Aorta (tissue), 5 donors: ENCODE measurements at places on chromosomes 6 and 20. TPM values are rescaled to one million over a fixed set of nuclear protein-coding genes. Genes with fewer than 3 reads are reported as not detected.
A peak's percentile ranks its signal among the peaks of the same experiment; 100 is the strongest.

The PHACTR2 gene
- total RNA-seq = 87.1 TPM

DNA sequence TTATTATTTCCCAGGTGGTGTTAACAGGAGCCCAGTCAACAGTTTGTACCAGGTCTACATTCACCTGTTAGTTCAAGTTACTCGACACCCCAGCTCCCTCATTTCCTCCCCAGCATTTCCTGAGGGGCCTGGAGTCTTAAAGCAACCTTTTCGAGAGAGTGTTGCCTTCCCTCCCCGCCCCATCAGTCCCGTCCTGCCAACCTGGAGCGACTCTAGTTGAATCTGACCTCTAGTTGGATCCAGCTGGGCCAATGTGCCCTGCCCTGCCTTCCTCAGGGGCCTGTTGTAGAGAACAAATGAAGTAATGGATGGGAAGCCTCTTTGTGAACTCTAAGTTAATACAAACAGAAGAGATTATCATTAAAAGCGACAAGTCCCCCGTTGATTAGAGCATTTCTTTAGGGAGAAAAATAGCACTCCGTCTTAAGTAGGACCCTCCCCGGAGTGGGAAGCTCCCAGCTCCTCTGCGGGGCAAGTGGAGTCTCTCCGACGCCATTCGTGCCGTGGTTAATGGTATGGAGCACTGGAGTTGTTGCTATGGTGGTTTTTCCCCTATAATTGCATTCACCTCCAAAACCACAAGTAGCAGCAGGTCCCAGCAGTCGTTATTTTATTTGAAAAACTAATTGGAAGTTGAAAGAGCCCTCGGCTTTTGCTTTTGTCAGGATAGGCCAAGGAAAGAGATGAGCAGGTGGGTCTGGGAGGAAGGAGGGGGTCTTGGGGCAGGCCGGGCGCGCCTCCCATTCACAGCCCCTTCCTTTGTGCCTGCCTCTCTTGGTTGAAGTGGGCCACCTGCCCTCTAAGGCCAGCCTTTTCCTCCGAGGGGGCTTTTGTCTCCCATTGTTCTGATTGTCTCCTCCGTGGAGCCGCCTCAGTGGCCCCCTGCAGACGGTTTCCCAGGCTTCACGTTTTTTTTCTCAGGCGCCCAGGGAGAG is 16.1 kb downstream of the GHRH start:
- no peak for DNase-seq

The MYH7B gene
- total RNA-seq = 0.57 TPM

The EYS gene
- not detected for total RNA-seq

The CNBD2 gene
- total RNA-seq = 2.0 TPM

GRCh38 chr6:158418501-158418900 is 106.2 kb downstream of the TULP4 start:
- no peak for DNase-seq

- peak; percentile 69 for DNase-seq
Observed at GRCh38 chr6:169725125-169726048, 1.1 kb upstream of the PHF10 start.

DNA sequence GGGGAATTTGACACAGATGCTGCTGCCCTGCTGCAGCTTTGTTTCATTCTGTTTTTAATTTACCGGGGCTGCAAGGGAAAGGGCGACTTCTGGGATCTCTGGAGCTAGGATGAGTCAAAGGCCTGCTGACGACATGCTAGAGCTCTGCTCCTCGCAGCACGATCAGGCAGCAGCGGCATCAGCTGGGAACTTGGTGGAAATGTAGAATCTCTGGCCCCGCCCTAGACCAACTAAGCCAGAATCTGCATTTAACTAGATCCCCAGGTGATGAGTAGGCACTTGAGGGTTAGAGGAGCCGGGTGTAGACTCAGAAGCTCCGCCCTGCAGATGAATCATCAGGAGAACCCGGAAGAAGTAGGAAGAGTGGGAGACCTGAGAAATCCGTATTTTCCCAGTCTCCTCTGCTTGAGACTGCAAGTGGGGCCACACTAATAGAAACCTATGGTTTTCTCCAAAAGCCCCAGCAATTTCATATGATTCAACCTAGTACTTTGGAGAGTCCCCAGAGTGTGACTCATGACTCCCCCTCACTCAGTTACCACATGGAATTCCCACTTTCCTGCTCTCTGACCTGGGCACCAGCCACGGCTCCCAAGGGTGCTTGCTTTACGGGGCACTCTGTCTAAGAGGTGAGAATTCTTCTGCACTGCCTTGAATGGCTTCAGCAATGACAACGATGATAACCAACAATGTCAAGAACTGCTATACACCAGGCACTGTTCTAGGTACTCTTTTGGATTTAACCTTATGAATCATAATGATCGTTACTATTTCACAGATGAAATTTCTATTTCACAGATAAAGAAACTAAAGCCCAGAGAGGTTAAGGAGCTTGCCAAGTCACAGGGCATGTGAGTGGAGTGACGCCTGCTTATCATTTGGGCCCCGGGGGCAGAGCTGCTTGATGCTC is 18.1 kb downstream of the TUBB2B start:
- no peak for DNase-seq

The DACT2 gene
- 0.48 TPM for total RNA-seq

DNA sequence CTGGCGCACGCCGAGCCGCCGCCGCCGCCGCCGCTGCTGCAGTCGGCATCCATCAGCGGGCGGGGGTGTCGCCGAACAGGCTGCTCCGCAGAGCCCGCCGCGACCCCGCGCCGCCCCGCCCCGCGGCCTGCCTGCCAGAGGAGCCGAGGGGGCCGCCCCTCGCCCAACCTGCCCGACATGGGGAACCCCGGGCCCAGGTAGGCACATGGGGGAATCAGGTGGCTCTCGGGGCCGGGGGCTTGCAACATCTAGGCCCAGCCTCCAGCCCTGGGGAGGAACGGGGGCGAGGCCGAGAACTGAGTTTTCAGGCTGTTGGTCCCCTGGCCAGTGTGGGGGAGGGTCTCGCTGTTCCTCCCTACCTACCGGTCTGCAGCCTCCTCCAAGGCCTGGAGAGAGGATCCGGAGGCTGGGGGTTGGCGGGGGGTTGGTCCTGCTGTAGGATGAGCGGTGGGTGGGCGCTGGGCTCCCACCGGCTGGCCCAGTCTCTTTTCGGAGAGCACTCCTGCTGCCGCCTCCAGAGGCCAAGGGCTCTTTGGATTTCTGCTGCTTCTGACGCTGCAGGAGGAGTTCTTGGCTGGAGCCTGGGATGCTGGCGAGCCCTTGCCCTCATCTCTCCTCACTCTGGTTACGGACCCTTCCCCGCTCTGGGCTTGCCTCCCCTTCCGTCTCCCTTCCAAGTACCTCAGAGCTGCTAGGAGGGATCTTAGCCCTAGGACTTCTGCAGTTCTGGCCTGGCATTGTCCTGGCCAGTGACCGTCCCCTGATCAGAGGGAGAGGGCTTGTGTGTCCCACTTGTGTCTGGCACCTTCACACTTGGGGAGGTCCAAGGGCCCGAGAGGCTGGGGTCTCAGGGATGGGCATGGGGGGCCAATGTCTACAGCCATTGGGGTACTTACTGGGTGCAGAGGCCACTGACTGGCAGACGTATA is at the start of gene EPB41L1:
Gene EPB41L1, plus strand, starts transcription at position 41 of the 929 bp plus-strand sequence. CDS start 19,038 bp downstream, outside the sequence.
- DNase-seq = no peak

The TMEM14C gene
- 72.8 TPM for total RNA-seq

- DNase-seq = no peak
Observed at GRCh38 chr6:15620611-15621010, 42.2 kb downstream of the DTNBP1 start.

- DNase-seq = no peak
Observed at GRCh38 chr6:68196645-68197044, 438.4 kb upstream of the ADGRB3 start.

The SRMS gene
- not detected for total RNA-seq

The E2F1 gene
- total RNA-seq = 1.5 TPM

The TBXT gene
- not detected for total RNA-seq

The CAGE1 gene
- total RNA-seq = not detected

The AVP gene
- total RNA-seq = not detected

The TCF21 gene
- total RNA-seq = 0.29 TPM

GRCh38 chr6:158789115-158789917 is 29.9 kb downstream of the EZR start:
- DNase-seq = no peak

The KCNK15 gene
- 5.0 TPM for total RNA-seq

The CTAGE9 gene
- total RNA-seq = not detected

DNA sequence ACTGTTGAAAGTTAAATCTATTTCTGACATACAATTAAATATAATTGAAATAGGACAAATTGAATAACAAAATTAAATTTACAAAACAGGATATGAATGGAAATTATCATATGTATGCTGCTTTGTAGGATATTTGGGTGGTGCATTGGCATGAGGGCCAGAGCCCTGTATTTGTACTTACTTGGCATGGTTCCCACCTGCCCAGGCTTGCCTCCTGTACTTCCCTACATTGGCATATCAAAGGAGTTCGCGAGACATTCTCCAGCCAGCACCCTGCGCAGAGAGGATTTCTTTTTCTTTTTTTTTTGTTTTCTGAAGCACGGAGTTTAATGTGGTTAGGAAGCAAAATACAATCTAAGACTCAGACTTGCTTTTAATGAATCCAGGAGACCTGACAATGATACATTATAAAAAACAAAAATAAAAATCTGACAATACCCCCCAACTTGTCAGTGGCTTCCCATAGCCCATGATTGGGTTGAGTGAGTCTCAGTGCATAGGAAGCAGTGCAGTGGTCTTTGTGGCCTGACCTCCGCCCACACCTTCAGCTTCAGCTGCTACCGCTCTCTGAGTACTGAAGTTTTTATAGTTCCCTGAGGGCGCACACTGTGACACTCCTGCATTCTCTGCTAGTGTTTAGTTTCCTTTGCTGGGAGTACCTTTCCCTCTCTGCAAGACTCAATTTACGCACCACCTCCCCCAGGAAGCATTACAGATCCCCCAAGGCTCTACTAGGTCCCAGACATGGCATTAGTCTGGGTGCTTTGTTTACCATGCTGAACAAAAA is 440.8 kb downstream of the UTRN start:
- DNase-seq = no peak

- DNase-seq = no peak
Observed at GRCh38 chr20:2086177-2086979, 15.2 kb upstream of the STK35 start.

The CDH22 gene
- not detected for total RNA-seq

DNA sequence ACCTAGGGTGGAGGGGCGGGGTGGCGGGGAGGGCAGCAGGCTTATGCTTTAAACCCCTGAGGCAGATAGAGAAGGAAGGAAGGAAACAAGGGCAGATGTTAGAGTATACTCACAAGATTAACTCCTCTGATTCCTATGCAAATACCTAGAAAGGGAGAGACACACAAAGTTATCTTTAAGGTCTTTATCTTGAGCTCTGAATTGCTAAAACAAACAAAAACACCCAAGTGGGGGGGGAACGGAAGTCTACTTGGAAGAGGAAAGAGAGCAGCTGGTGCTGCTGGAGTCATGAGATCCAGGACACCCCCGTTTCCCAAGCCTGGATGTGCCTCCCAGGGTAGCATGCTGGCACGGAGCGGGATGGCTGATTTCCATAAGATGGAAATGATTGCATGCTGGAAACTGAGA is 43.4 kb downstream of the PLAGL1 start:
- no peak for DNase-seq

The SLPI gene
- total RNA-seq = 41.2 TPM

GRCh38 chr6:82980086-82980485 is 85.6 kb downstream of the UBE3D start:
- no peak for DNase-seq

- no peak for DNase-seq
Observed at GRCh38 chr6:50978380-50979170, 159.9 kb downstream of the TFAP2B start.

The NDRG3 gene
- total RNA-seq = 37.6 TPM

DNA sequence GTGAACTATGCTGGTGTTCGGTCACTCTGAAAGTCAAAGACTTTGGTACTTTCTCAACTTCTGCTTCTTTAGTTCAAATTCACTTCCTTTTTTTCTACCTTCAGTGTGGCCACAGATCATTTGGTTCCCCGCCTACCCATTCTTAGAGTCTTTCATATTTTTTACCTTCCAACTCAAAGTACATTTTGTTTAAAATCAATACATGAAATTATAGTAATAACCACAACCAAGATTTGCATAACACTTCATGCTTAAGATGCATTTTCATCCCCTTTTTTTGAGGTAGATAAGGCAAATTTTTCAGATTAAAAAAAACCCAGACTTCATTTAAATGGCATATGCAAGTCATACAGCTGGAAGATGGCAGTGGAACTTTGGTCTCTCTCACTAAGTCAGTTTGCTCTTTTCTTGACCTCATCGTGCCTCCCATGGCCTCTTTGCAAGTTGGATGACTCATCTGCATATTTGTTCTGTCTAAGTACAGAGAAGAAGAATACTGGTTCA is 11.9 kb upstream of the CNR1 start:
- DNase-seq = no peak

DNA sequence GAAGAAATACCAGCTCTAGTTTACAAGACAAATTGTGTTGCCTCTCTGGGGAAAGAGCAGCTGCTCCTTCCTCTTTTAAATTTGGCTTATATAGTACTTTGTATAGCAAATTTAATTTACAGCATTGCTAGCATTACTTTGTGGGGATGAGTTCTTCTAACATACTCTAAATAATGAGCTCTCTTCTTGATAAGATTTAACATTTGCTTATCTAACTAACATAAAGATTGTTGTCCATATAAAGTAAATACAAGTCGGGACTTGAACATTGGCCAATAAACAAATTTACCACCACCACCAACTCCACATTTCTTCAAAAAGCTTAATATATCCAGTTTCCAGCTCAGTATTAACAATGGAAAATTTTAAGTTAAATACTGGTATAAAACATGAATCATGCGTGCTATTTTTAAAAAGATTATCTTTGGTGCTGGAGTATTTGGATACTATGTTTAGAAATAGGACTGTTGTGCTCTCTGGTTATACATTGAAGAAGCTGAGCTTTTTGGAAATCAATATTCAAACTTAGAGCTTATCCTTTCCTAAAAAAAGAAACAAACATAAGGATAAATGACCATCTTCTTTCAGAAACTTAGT is 1146.9 kb upstream of the GJE1 start:
- DNase-seq = no peak

The RGS17 gene
- total RNA-seq = 2.2 TPM

- no peak for DNase-seq
Observed at GRCh38 chr20:11059659-11060058, 385.9 kb upstream of the JAG1 start.

DNA sequence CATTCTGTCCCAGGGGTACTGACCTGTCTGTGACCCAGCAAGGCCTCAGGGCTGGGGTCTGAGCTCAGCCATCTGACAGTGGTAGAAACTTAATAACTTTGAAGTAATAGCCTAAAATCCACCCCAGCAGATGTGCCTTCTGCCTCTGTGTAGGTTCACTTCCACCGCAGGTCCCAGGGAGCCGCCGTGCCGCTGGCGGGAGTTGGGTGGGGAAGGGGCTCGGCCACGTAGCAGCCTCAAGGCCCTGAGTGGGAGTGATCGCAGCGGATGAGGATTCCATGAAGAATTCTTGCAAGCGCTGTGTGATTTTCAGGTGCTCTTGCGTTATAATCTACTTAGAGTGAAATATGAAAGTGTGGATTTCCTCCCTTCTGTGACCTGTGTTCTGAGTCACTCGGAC is 163.7 kb downstream of the DTNBP1 start:
- DNase-seq = no peak

GRCh38 chr6:15401769-15402250 is 155.9 kb downstream of the JARID2 start:
- no peak for DNase-seq
